Gastrocnemius medialis (tissue), 4 donors: ENCODE measurements at places on chromosomes 2 and 18.

DNA sequence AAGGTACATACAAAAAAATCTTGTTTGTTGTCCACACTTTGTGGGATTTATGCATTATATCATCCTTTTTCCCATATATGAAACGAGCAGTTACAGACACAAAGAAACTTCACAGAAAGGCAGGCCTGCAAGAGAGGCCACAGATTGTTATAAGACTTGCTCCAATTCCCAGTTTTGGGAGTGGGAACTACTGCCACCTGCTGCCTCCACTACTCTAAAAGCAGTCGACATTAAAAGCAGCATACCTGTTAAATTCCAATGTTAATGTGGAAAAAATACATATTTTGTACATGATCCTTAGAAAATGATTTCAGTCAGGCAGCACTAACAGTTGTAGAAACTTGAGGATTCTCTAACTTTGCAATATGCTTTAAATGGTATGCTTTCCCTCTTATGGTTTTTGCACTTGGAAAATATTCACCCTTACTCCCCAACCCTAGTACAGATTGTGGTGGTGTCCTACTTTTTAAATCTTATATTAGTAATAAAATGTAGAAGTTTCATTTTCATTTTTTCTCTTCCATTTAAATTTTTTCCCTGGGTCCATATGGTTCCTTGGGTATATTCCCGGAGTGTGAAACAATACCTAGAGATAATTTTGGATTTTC, 37.9 kb downstream of the SLC38A11 start:
- no peaks in the 10 kb centered on the region for H3K36me3 ChIP-seq
- H3K27ac ChIP-seq = no peak overlapping the region
- no peaks in the 10 kb centered on the region for H3K27me3 ChIP-seq
- DNase-seq = no peak
- H3K4me3 ChIP-seq = no peak overlapping the region
- H3K4me1 ChIP-seq = no peaks in the 10 kb centered on the region

DNA sequence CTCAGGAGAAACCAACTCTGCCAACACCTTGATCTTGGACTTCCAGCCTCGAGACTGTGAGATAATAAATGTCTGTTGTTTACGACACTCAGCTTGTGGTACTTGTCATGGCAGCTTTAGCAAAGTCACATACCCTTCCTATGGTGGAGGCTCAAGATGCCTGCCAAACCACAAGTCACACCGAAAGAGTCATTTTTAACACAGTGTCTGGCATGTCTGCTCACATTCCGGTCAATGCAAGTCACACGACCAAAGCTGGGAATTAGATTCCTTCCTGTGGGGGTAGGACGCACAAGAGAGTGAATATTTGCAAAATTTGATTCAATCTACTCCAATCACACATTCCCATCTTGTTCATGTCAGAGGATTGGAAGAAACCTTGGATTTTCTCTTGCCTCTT, 24.6 kb downstream of the KCNE4 start:
- H3K4me3 ChIP-seq = no peak overlapping the region
- no peak for DNase-seq
- H3K4me1 ChIP-seq = no peaks in the 10 kb centered on the region

GRCh38 chr2:211846036-211846400, 692.6 kb downstream of the ERBB4 start:
- H3K27ac ChIP-seq = no peak overlapping the region
- H3K36me3 ChIP-seq = no peaks in the 10 kb centered on the region
- no peaks in the 10 kb centered on the region for H3K4me1 ChIP-seq
- H3K27me3 ChIP-seq = no peaks in the 10 kb centered on the region
- no peak overlapping the region for H3K4me3 ChIP-seq

DNA sequence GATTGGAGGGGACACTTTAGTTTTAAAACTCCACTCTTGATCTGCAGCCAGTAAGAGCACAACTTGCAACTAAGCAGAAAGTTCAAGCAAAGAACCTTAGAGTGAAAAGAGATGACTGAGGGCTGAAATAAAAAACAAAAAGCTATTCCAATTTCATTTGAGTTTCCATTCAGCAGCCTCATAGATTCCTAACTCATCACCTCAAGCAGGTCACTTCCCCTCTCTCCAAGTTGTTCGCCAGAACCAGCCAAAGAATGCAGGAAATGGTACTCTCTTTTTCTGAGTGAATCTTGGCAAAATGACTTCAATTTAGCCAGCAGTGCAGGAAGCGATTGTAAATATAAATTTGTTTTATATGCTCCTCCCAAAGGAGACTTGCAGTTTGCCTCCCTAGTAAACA, 213.3 kb downstream of the SETBP1 start:
- no peaks in the 10 kb centered on the region for H3K36me3 ChIP-seq
- peaks cover 14% of the 10 kb centered on the region for H3K4me1 ChIP-seq
- H3K27ac ChIP-seq = no peak overlapping the region
- DNase-seq = no peak

- no peaks in the 10 kb centered on the region for H3K27me3 ChIP-seq
- no peaks in the 10 kb centered on the region for H3K4me1 ChIP-seq
- no peak overlapping the region for H3K4me3 ChIP-seq
- H3K27ac ChIP-seq = no peak overlapping the region
- no peaks in the 10 kb centered on the region for H3K36me3 ChIP-seq
- no peak for DNase-seq
These were observed 764.6 kb upstream of the PKDCC start for GRCh38 chr2:41283079-41283775.

DNA sequence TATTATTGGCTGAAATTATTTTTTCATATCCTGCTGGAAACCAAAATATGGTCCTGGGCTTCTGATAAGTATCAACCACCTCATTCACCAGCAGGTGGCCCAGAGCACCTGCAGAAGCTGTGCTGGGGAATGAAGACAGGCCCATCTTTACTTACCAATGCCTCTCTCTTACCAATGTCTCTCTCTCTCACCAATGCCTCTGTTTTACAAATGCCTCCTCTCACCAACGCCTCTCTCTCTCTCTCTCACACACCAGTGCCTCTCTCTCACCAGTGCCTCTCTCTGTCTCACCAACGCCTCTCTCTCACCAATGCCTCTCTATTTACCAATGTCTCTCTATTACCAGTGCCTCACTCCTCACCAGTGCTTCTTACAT, 2.3 kb upstream of the MAL start:
- peaks cover 48% of the 10 kb centered on the region for H3K27me3 ChIP-seq
- H3K4me1 ChIP-seq = peaks cover 9% of the 10 kb centered on the region
- no peak overlapping the region for H3K4me3 ChIP-seq
- no peaks in the 10 kb centered on the region for H3K36me3 ChIP-seq
- no peak overlapping the region for H3K27ac ChIP-seq

- no peak overlapping the region for H3K27ac ChIP-seq
- no peaks in the 10 kb centered on the region for H3K36me3 ChIP-seq
- no peak for DNase-seq
These were observed 1530.9 kb upstream of the LRRTM1 start for GRCh38 chr2:81835321-81836000.

GRCh38 chr2:102790091-102790455, 28.2 kb downstream of the TMEM182 start:
- H3K4me1 ChIP-seq = peaks cover 56% of the 10 kb centered on the region
- no peaks in the 10 kb centered on the region for H3K36me3 ChIP-seq
- no peaks in the 10 kb centered on the region for H3K27me3 ChIP-seq
- no peak for DNase-seq
- H3K4me3 ChIP-seq = no peak overlapping the region
- H3K27ac ChIP-seq = peak overlapping the region; percentile 64

GRCh38 chr2:203650860-203651613, 55.4 kb upstream of the CD28 start:
- no peaks in the 10 kb centered on the region for H3K36me3 ChIP-seq
- peak overlapping the region; percentile 64 for H3K27ac ChIP-seq
- no peak overlapping the region for H3K4me3 ChIP-seq

DNA sequence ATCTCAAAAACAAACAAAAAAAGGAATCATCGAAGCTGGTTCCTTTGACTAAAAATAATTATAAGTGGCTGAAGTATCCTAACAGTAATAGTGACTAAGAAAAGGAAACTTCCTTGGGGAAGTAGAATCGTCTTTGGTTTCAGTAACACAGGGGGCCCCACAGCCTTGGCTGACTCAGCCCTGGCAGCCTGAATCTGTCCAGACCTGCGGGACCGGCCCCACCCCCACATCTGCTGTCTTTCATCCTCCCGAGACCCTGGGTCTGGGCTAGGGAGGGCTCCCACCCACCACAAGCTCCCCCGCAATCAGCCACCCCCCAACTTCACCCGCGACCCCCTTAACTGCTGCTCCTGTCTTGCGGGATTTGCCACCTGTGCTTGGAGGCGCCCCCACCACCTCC, 1452.6 kb upstream of the ACVR2A start:
- no peak for DNase-seq
- no peak overlapping the region for H3K4me3 ChIP-seq
- no peaks in the 10 kb centered on the region for H3K36me3 ChIP-seq
- no peak overlapping the region for H3K27ac ChIP-seq
- H3K4me1 ChIP-seq = no peaks in the 10 kb centered on the region
- H3K27me3 ChIP-seq = no peaks in the 10 kb centered on the region

GRCh38 chr18:22314001-22314400, 103.7 kb downstream of the CTAGE1 start:
- no peaks in the 10 kb centered on the region for H3K4me1 ChIP-seq
- no peaks in the 10 kb centered on the region for H3K27me3 ChIP-seq
- no peak overlapping the region for H3K4me3 ChIP-seq
- no peak for DNase-seq

GRCh38 chr2:19504400-19505198, 146.2 kb upstream of the OSR1 start:
- H3K4me3 ChIP-seq = no peak overlapping the region
- H3K4me1 ChIP-seq = peaks cover 4% of the 10 kb centered on the region
- no peak overlapping the region for H3K27ac ChIP-seq
- no peaks in the 10 kb centered on the region for H3K36me3 ChIP-seq

DNA sequence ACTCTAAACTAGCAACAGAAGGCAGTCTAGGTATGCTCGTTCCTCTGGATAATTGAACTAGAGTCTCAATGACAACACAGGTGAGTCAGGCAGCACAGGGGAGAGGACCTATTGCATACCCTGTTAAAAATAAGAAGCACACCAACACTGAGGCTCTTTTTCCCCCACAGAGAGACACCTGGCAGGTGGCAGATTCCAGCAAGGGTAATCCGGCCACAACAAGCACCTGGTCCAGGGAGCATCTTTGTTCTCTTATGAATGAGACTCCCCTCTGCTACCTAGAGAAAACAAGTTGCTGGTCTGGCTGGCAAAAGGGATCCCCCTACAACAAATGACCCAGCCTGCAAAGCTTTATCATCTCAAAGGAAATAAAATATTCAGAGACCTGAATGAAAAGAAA, 508.9 kb upstream of the POU3F3 start:
- no peaks in the 10 kb centered on the region for H3K4me1 ChIP-seq
- H3K4me3 ChIP-seq = no peak overlapping the region
- no peak for DNase-seq
- H3K27ac ChIP-seq = no peak overlapping the region
- H3K27me3 ChIP-seq = no peaks in the 10 kb centered on the region

DNA sequence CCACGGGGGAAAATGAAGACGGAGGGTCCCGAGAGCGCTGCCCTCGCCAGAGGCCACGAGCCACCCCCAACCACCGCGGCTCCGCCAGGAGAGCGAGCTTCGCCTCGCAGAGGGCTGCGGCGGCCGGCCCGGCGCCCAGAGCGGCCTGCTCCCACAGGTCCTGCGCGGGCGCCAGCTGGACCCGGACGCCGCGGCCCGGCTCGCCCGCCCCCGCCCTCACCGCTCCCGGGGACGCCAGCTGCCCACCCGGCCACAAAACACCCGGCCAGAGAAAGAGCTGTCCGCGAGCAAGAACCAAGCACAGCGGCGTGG, 709 bp downstream of the PTPN2 start:
- H3K36me3 ChIP-seq = no peaks in the 10 kb centered on the region
- peaks cover 16% of the 10 kb centered on the region for H3K4me1 ChIP-seq
- DNase-seq = no peak
- no peaks in the 10 kb centered on the region for H3K27me3 ChIP-seq
- peak overlapping the region; percentile 90 for H3K4me3 ChIP-seq

- H3K4me3 ChIP-seq = no peak overlapping the region
- H3K36me3 ChIP-seq = no peaks in the 10 kb centered on the region
- H3K27ac ChIP-seq = no peak overlapping the region
- H3K27me3 ChIP-seq = no peaks in the 10 kb centered on the region
- H3K4me1 ChIP-seq = no peaks in the 10 kb centered on the region
These were observed 261.9 kb upstream of the EPHA4 start for GRCh38 chr2:221833966-221834365.

DNA sequence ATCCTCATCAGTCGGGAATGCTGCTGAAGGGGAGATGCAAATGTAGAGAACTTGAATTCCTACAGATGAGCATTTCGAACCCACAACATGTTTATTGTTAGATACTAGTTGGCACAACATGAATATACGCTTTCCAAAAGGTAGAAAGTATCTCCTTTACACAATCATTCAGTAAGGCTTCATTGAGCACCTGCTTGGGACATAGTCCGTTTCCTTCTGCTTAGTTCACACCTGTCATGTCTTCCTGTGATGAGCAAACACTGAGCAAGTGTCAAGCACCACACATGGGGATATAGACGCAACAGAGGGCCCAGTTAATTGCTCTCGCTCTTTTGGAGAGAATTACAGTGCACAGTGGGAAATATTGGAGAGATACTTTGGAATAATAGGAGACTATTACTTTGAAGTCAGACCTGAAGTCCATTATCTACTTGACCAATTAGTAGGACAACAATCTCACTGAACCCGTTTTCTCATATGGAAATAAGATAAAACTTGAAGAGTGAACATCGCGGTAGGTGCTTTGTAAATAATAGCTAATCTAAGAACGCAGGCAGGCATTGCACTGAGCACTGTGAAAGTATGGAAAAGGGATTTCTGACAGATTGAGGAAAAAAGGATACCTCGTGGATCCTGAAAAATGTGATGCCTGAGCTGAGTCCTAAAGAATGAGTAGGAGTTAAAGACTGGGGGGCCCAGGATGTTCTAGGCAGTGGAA, 1.2 kb downstream of the CPSF3 start:
- H3K4me1 ChIP-seq = peaks cover 27% of the 10 kb centered on the region
- no peak overlapping the region for H3K27ac ChIP-seq
- DNase-seq = no peak
- H3K27me3 ChIP-seq = no peaks in the 10 kb centered on the region
- no peaks in the 10 kb centered on the region for H3K36me3 ChIP-seq

GRCh38 chr2:25479761-25480160, 138.0 kb upstream of the DNMT3A start:
- no peaks in the 10 kb centered on the region for H3K4me1 ChIP-seq
- no peak overlapping the region for H3K27ac ChIP-seq
- H3K27me3 ChIP-seq = no peaks in the 10 kb centered on the region
- H3K36me3 ChIP-seq = no peaks in the 10 kb centered on the region
- DNase-seq = no peak
- no peak overlapping the region for H3K4me3 ChIP-seq

DNA sequence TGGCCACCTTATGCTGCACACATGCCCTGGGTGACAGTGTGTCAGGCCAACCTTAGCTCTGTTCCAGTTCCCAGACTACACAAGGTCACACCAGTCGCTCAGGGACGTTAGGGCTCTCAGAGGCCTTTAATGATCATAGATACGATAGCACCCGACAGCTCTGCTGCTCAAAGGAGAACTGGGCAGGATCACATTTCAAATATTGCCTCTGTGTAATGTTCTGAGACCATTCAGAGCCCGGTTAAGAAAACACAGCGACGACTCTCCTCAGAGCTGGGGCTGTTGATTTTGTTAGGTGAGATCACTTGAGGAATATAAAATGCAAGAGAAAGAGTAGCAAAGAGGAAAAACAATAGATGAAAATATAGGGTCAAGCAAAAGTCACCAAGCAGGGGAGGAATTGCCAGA, 166.6 kb upstream of the TANK start:
- peaks cover 6% of the 10 kb centered on the region for H3K4me1 ChIP-seq
- no peak for DNase-seq
- no peaks in the 10 kb centered on the region for H3K27me3 ChIP-seq
- peak overlapping the region; percentile 76 for H3K27ac ChIP-seq
- H3K4me3 ChIP-seq = no peak overlapping the region

- no peaks in the 10 kb centered on the region for H3K36me3 ChIP-seq
- no peaks in the 10 kb centered on the region for H3K4me1 ChIP-seq
- no peak overlapping the region for H3K4me3 ChIP-seq
- H3K27me3 ChIP-seq = no peaks in the 10 kb centered on the region
These were observed 1.9 kb downstream of the SCYGR3 start for GRCh38 chr2:227612546-227613271.
